ENCODE measurements at places on chromosomes 16 and 17.

DNA sequence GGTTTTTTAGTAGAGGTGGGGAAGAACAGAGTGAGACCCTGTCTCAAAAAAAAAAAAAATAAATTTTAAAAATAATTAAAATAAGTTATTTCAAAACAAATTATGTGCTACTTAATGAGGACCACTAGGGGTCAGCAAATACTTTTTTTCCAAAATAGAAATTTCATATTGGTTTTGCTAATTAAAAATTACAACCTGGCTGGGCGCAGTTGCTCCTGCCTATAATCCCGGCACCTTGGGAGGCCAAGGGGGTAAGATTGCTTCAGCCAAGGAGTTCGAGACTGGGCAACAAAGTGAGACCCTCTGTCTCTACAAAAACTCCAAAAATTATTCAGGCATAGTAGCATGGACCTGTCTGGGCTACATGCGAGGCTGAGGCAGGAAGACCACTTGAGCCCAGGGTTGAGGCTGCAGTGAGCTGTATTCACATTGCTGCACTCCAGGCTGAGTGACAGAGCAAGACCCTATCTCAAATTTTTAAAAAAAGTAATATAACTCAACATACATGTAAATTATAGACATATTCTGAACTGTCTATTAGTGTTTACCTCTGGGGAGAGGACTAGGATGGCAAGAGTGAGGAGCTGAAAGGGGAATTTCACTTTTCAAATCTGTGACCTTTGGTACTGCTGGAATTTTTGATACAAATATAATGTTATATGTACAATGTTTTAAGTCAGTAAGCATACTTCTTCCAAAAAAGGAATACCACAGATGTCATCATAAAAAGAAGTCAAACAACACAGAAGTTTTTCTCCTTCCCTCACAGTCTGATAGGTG, 8.1 kb downstream of the MEIOB start:
- DNase-seq, result no peak

- DNase-seq, result peak; percentile 91
Measured at GRCh38 chr17:16568541-16569357, at the start of gene ZNF287. ZNF287 (minus strand) TSS chr17:16569204; CDS start chr17:16567731, 1,473 bp downstream.

DNA sequence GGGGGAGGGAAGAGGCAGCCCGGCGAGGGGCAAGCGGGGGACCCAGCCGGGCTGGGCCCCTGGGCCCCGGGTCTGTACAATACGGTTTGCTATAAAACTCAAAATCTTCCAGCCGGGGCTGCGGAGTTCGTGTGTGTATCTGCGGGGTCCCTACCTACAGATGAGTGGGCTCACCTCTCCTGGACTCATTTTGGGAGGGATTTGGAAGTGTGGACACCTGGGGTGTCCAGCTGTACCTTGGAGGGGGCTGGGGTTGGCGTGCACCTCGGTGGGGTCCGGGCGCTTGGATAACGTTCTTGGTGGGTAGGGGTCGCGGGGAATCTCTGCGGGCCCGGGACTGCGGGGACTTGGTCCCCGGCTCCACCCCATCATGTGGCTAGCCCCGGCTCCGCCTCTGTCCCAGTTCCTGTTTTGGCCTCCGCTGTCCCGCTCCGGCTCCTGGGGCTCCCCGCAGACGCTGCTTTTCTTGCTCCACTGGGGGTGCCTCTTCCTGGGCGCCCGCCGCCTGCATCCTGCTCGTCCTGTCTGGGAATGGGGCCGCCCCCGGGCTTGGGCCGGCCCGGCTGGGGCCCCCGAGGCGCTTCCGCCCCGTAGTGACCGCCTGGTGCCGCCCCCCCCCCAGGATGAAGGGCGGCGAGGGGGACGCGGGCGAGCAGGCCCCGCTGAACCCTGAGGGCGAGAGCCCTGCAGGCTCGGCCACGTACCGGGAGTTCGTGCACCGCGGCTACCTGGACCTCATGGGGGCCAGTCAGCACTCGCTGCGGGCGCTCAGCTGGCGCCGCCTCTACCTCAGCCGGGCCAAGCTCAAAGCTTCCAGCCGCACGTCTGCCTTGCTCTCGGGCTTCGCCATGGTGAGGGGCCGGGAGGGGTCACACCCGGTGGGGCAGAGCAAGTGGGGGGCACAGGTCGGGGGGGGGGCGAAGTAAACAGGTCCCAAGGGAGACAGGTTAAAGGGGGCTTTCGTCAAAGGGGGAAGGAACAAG, at the start of gene ORAI3:
TSS of gene ORAI3 (plus strand) at position 402 of the 983 bp plus-strand sequence. CDS start at position 624, 222 bp downstream.
- no peak for DNase-seq

DNA sequence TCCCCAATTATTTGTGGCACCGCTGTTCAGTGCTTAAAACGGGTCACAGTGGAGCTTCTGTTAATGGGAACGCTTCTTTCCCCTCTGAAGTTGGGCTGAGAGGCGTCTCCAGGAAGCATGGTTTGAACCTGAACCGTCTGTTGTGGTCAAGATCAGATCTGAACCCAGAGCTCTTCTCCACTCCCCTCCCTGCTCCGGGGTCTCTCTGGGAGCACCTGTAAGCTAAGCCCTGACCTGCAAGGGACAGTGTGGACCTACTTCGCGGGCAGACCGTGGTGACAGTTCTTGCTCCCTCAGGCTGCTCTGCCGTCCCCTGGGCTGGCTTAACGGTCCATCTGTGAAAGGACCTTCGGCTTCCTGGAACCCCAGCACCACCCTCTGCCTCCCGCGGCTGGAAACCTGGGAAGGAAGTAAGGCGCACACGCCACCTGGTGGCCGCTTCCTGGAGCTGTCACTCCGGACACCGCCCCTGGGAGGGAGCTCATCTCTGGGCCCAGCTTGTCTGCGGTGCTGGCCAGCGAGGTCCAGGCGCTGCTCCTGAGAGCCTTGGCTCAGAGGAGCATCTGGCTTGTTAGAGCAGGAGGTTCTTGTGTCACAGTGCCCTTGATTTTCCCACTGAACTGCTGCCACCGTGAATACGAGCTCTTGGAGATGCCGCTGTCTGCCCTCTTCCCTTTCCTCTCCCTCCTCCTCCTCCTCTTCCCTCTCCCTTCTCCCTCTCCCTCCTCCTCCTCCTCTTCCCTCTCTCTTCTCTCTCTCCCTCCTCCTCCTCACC, 518.5 kb upstream of the EEF2KMT start:
- no peak for DNase-seq

DNA sequence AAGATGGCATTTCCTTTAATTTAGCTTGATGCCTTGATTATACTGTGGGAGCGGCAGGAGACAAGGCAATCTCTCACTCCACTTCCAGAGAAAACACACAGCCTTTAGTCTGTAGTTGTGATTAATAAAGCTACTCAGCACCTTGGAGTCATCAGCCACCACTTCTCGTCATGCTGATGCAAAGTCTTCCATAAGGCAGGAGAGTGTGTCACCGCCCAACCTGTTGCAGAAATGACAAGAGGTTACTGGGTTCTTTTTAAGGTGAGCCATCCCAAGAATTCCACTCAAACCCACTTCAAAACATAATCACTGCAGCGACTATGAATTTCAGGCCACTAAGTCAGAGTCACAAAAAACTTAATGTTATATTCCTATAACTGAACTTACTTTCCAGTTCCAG, 223.9 kb upstream of the TOX3 start:
- no peak for DNase-seq

GRCh38 chr17:37488009-37488604, 1.6 kb upstream of the DUSP14 start:
- DNase-seq, result peak; percentile 60

DNA sequence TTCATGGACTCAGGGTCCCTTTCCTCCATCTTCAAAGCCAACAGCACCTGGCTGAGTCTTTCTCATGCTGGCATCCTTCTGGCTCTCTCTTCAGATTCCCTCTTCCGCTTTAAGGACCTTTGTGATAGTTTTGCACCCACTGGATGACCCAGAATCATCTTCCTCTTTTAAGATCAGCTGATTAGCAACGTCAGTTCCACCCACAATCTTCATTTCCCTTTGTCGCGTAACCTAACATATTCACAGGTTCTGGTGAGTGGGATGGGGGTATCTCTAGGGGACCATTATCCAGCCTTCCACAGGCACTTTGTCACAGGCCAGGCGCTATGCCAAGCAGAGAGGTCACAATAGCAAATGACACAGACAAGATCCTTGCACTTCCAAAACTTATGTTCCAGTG, 593.8 kb downstream of the MAF start:
- DNase-seq, result no peak

DNA sequence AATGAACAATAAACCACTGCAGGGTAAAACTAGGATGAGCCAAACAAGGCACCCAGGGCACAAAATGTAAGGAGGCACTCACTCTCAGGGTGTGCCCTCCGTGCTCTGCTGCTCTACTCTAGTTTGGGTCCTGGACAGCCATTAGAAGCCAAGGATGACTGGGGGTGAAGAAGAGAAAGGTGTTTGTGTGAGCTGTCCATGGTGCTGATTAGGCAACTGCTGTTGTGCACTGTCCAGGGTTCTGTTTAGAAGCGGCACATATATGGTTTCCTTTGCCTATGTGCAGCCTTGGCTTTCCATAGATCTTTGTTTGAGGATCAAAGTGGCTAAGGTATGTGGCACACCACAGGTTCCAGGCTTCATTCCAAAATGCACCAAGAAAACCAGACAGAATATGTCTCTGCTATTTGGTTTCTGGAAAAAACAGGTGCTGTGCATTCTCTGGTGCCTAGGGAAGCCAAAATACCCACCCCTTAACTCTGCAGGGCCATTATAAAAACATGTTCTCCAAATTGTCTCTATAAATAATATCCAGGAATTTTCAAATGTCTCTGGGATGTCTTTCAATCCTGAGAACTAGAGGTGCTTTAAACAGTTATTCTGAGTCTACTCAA, 123.5 kb downstream of the CBLN1 start:
- no peak for DNase-seq

DNA sequence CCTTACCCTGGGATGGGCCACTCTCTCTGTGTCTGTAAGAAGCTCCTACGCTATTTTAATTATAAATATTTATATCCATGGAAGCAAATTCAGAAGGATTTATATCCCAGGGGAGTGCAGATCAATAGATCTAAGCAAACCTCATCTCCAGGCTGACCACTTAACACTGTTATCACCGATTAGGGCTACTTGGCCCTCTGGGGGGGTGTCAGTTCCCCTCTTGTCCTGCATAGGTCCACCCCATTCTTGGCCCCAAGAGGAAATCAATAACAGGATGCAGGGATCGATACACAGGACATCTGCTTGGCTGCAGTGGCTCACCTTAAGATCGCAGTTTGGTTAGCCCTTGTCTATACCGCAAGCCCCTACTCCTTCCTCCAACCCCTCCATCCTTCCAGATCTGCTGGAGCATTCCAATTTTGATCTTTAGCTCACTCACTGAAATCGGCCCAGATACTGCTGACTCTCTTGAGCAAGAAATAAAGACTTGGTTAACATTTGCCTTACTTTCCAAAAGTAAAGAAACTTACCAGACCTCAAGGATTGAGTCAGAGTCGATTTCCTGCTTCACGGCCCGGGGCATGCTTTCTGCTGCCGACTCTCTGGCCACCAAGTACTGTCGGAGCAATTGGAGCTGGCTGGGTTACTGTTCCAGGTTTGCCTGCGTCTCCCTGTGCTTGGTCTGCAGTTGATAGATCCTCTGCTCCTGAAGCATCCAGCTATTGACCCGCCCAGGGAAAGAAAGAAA, 112.3 kb upstream of the PMFBP1 start:
- DNase-seq, result no peak

Data from NCI-H524 treated with DMSO at 0.1 percent for 48 hours (cell line).